ENCODE measurements at places on chromosomes 13 and 19.

DNA sequence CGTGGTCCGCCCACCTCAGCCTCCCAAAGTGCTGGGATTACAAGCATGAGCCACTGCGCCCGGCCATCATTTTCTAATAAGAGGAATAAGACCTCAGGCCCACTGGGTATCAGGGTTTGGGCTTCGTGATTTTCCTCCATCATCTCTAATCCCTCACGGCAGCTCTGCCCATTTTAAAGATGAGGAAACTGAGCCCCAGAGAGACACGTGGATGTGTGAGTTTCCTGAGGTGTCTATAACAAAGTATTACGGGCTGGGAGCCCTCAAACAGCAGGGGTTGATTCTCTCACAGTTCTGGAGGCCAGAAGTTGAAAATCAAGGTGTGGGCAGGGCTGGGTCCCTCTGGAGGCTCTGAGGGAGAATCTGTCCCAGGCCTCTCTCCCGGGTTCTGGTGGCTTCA is 33.7 kb downstream of the MYO9B start:
- no peak for DNase-seq

GRCh38 chr19:58555920-58556621 is 1.2 kb upstream of the CHMP2A start:
- DNase-seq: no peak

- no peak for DNase-seq
These were observed 34.2 kb downstream of the SACS start for GRCh38 chr13:23399347-23399746.

GRCh38 chr13:41416276-41416675 is 41.1 kb upstream of the RGCC start:
- no peak for DNase-seq
